CD8-positive, alpha-beta memory T cell (primary cell): ENCODE measurements at places on chromosomes 7 and 10. TPM values are rescaled to one million over a fixed set of nuclear protein-coding genes. Genes with fewer than 3 reads are reported as not detected.

GRCh38 chr10:124016804-124017375, 76.5 kb downstream of the CHST15 start:
- DNase-seq, result no peak

GRCh38 chr10:42583828-42584227, 54.5 kb downstream of the ZNF33B start:
- no peak for DNase-seq

SMARCD3 gene
- 1.8 TPM for total RNA-seq

MYO1G gene
- 374 TPM for total RNA-seq

- no peak for DNase-seq
Observed at GRCh38 chr7:36630112-36630650, 94.1 kb downstream of the AOAH start.

DNA sequence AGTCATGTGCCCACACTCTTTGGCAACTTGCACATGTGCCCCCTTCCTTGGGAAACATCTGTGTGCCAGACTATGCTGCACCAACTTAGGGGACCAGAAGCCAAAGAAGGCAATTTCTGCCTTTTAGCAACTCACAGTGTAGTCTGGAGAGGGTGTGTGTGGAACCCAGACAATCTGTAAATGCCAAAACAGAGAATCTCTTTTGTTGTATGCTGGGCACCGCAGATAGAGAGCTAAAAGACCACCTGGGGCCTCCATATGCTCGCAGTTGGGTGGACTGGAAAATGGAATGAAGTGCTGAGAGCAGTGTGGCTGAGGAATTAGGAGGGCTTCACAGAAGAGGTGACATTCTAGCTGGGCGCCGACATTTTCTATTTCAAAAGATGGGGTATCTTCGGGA, 26.4 kb downstream of the UBTD1 start:
- no peak for DNase-seq

GRCh38 chr10:119893074-119893473, 544 bp downstream of the SEC23IP start:
- no peak for DNase-seq

GRCh38 chr7:29254591-29254990, 60.0 kb downstream of the CHN2 start:
- no peak for DNase-seq

DNA sequence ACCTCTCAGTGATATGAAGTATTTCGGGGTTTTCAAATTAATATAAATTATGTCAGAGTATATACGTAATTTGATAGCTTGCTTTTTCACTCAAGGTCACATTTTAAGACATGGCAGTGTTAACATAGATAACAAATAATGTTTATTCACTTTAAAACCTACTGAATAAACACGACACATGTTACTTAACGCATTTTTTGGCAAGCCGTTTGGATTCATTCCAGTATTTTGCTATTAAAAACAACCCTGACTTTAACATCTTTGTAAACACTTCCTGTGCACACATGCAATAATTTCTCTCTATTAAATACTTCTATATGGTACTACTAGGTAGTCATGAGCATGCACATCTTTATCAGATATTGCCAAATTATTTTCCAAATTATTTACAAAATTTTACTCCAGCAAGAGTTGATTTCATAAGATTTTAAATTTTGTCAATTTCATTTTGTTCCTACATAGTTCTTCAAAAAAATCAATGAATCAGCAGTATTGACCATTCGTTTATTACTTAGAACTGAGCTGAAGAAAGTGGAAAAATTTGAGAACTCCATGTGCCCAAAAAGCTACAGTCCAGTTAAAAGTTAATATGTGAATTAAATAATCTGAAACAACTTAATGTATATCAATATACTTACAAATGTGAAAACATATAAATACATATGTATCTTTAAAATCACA, 26.8 kb upstream of the THSD7A start:
- DNase-seq, result no peak

DNA sequence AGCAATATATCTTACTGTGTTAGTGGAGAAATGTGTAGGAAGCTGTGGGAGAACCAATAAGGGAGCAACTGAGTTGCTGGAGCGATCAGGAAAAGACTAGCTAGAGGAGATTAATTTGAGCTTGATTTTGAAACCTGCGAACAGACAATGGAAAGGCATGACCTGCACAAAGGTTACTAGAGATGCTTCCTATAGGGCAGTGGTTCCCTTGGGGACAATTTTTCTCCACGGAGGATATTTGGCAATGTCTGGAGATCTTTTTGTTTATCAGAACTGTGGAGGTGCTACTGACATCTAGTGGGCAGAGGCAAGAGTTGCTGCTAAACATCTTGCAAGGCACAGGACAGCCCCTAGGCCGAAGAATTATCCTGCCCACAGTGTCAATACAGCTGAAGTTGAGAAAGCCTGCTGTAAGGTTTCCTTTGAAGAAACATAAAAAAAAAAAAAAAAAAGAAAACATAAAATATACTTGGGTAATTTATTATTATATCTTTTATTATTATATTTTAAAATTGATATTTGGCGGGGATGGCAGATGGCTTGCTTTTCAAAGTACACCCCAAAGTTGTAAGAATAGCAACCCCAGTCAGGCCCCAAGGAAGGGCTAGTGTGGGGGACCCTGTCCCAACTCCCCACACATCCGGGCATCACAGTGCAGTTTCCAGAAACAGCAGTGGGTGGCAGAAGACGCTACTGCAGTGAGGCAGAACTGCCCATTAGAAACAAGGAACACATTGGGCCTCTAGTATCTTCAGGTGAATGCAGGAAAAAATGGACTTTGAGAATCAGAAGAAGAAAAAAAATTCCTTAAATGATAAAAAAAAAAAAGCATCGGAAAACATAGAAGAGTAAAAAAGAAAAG, 481.6 kb downstream of the SH2D4B start:
- DNase-seq, result no peak

DNA sequence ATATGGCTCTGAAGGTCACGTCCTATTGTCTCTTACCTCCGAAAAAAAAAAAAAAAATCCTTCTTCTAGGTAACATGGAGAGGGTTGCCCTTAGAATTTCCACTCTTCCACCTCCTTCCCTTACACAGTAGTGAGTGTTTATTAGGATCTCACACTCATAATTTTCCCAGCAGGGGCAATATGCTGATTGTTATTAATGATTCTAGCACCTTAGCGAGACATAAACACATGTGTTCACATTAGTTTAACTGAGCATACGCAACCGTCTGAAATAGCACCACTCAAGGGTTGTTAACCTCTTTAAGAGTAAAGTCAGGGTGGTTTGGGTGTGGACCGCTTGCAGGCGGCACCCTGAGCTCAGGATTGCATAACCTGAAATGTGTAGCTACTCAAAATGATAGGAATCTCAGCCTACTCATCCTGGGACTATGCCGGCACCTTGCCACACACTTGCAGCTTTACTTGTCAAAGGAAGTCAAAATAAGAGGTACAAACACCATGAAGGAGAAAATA, 52.2 kb downstream of the CPEB3 start:
- no peak for DNase-seq
